Ascending aorta (tissue), 2 donors: ENCODE measurements at places on chromosomes 2 and 18. TPM values are rescaled to one million over a fixed set of nuclear protein-coding genes. Genes with fewer than 3 reads are reported as not detected.

The SLC11A1 gene
- total RNA-seq: 16.4 TPM

The HTRA2 gene
- total RNA-seq: 80.1 TPM

The PLEK gene
- total RNA-seq: 1.5 TPM

The LRRC30 gene
- not detected for total RNA-seq

The ATP6V1C2 gene
- 6.0 TPM for total RNA-seq

The PMAIP1 gene
- not detected for total RNA-seq

The SIX3 gene
- not detected for total RNA-seq

- DNase-seq: no peak
These were observed 382.3 kb downstream of the FIGN start for GRCh38 chr2:163353551-163353950.

GRCh38 chr18:44826418-44827259 lies 146.0 kb downstream of the SETBP1 start:
- DNase-seq: peak; percentile 85

DNA sequence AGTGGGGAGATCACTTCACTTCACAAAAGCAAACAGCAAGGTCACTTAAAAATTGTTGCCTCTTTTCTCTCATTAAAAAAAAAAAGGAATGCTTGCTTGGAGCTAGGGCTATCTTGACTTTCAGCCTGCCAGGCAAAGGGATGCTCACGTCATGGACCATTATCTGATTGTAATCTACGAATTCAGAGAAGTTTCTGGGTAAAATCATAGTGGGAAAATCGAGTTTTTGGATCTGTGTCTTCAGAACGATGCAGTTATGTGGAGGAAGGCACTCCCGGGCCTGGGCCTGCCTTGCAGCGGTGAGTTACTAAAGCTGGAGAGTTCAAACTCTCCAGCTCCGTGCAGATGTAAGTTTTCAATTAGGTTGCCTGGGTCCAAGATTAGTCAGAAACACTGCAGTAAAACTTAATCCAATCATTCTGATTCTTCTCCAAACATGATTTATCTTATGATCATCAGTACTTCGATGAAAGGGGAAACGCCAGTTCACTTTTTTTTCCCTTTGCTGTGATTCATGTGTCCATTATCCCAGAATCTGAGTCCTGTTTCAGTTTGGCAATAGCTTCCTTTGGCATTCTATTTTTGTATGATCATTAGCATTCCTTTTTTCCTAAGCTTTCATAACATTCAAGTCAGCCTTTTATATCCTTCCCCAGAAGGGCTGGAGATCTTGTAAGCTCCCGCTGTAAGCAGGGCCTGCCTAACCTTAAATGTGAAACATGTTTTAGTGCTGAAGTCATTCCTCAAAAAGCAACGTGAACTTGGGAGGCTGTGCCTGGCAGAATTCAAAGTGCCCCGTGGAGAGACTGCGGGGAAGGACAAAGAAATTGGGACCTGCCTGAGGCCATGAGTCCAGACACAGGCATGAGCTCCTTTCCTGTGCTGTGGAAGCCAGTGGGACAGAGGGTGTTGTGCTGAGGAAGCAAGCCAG lies 119.3 kb upstream of the TWIST2 start:
- peak; percentile 46 for DNase-seq

GRCh38 chr2:168346725-168347477 lies 99.5 kb upstream of the STK39 start:
- DNase-seq: no peak

DNA sequence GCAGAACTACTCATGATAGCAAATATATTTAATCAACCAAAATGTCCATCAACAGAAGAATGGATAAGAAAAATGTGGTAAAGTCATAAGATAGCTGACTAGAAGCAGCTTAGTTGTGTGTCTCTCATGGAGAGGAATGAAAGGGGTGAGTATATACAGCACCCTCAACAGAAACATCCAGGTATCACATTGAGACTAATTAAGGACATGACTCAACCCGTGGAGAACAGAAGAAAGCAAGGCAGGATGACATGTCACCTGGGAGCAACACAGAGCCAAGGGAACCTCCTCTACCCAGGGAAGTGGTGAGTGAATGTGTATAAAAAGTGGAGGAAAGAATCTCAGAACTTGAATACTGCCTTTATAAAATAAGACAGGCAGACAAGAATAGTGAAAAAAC lies 1695.0 kb upstream of the CELF4 start:
- DNase-seq: no peak

GRCh38 chr2:67836866-67837265 lies 225.9 kb downstream of the C1D start:
- no peak for DNase-seq

GRCh38 chr2:18276583-18277075 lies 283.8 kb downstream of the RDH14 start:
- DNase-seq: no peak

GRCh38 chr2:240412211-240412861 lies 23.1 kb upstream of the GPC1 start:
- no peak for DNase-seq

- DNase-seq: no peak
These were observed 113.9 kb downstream of the MYO1B start for GRCh38 chr2:191359133-191359532.

DNA sequence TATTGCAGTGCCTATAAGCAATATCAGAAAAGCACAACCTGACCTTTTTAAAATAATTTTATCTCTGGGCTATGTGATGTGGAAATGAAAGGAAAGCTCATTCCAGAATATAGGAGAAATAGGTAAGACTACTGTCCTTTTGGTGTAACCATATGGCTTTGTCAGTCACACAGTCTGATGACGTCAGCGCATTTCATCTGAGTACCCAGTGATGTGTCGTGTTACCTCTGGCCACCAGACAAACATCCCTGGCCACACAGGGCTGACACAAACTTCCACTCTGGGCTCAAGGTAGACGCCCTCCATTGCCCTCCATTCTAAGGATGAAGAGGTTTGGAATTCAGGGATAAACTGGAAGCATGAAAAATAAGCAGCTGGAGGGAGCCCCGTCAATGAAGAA lies 506.7 kb downstream of the CMPK2 start:
- no peak for DNase-seq

DNA sequence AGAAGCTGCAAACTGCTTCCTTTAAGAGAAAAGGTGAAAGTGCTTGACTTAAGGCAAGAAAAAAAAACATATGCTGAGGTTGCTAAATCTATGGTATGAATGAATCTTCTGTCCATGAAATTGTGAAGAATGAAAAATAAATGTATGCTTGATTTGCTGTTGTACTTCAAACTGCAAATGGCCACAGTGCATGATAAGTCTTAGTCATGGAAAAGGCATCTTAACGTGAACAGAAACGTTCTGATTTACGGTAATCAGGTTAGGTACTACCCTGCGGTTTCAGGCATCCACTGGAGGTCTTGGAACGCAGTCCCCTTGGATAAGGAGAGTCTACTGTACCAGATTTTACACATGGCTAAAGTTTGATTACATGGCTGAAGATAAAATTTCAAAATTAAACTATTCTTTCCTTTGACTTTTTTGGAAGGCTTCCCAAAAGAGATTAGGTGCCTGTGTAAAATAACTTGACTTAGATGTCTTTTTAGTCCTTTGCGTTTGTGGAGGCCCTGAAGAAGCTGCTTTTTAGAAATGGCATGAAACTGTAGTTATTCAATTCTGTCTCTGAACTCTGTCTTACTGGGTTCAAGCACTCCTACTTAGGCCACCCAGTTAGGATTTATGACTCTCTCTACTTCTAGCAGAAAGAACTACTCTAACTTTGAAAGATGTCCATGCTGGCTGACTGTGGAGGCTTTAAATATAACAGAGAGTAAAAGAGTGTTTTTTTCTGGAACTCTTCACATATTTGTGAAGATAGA lies 35.9 kb upstream of the SCN9A start:
- DNase-seq: no peak

DNA sequence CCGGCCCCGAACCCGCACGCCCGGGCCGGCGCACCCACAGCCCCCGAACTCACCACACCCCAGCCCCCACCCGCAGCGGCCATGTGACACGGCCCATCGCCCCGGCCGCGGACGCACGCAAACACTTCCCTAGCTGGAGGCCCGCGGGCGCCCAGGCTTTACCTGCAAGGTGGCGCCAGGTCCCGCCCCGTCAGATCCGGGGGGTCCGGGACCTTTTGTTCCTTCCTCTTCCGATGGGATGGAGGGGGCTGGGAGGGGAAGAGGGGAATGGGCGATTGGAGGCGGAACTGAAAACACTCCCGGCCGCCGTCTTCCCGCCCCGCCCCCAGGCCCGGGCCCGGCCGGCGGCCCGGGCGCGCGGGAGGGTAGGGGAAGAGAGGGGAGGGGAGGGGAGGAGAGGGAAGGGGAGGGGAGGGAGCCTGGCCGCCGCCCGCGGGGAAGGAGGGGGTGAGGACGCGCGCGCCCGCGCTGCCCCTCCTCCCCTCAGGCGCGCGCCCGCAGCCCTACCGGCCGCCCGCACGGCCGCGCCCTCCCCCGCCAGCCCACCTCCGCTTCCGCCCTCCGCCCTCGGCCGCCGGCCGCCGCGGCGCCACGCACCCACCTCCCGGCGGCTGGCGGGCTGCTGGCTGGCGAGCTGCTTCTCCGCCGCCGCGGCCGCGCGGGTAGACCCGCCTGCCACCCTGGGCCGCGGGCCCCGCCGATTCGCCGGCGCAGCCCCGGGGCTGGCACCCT lies at the start of gene SMAD2:
SMAD2 (minus strand) TSS at position 461 of the 732 bp plus-strand sequence. CDS start 33,903 bp downstream, outside the sequence.
- peak; percentile 47 for DNase-seq

GRCh38 chr2:108956375-108956774 lies 32.6 kb downstream of the EDAR start:
- DNase-seq: no peak

GRCh38 chr18:76275727-76276313 lies 219.2 kb downstream of the ZNF516 start:
- no peak for DNase-seq

DNA sequence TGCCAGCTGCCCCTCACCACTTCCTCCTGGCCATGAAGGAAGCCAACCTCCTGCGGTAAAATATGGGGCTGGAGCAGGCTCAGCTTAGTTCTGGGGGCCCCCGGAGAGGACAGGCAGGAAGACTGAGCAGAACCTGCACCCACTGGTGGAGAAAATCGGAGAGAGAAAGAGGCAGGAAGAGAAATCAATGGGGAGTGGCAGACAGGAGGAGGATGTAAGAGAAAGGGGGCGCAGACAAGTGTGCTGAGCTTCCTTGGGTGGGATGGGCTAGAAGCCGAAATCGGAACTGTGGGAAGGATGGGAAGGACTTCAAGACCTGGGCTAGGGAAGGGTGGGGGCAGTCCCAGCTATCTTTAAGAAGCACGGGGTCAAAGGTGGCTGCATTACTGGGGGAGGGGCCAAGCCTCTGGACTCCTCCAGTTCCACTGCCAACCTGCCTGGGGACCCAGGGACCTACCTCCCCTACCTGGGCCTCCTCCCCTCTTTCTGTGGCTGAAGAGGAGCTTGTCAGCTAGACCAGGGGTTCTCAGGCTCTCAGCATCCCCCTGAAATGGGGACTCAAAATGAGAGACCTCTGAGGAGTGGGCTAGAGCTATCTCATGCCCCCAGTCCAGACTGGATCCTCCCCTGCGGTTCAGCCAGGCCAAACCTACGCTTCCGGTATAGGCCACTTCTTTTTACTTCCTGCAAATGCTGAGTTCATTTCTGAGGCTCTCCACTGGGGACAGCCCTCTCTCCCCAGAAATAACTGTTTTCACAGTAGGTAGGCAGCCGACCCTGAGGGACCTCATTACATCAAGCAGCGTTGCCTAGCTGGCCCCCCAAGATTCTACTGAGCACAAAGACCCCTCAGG lies 33.6 kb upstream of the B3GNT7 start:
- peak; percentile 59 for DNase-seq

- no peak for DNase-seq
These were observed 13.5 kb upstream of the DOK6 start for GRCh38 chr18:69387186-69387585.

DNA sequence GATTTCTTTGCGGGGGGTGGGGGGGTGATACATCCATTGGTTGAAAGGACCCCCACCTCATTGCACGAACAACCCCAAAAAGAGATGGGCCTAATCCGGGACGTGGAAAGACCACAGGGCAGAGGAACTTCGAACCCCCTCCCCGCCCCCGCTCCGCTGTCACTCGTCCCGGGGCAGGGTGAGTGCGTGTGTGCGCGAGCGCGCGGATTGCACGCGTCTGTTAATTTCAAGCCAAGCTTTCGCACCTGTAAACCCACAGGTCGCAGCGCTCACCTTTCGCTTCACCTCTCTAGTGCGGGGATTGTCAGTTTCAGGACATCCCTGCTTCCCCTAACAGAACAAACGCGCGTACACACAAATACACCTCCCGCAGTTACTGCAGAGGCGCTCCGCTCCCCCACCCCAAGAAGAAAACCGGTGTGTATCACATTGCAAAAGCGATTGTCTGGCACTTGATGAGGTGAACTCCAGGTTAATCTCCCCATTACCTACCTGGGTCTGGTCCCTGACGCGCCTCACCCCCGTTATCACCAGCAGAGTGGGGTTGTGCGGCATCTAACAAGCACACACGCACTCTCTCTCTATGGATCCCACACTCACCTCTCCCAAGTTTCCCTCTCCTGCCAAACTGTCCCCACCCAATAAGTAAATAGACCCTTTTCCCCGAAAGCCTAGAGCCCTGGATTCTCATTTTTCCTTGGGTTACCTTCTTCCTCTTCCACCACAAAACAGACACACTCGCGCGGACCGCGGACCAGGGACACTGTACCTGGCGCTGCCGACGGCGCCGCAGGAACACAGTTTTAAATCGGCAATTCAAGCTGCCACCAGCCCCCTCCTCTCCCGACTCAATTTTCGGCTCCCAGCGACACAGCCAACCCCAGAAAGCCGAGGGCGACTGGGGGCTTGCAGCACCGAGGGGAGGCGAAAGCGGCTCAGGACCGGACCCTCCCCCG lies 1.0 kb downstream of the CYP26B1 start:
- peak; percentile 62 for DNase-seq

- DNase-seq: no peak
These were observed 105.4 kb upstream of the SPRED2 start for GRCh38 chr2:65537651-65538385.

- DNase-seq: no peak
These were observed 115.2 kb downstream of the OSBPL6 start for GRCh38 chr2:178309541-178309940.

- no peak for DNase-seq
These were observed 782 bp downstream of the COL6A3 start for GRCh38 chr2:237412988-237413776.

- DNase-seq: no peak
These were observed 32.4 kb downstream of the TEX51 start for GRCh38 chr2:126930970-126931590.

- no peak for DNase-seq
These were observed 137.6 kb downstream of the CERS6 start for GRCh38 chr2:168593713-168594112.

GRCh38 chr2:64635976-64636911 lies 17.5 kb downstream of the SERTAD2 start:
- DNase-seq: no peak

DNA sequence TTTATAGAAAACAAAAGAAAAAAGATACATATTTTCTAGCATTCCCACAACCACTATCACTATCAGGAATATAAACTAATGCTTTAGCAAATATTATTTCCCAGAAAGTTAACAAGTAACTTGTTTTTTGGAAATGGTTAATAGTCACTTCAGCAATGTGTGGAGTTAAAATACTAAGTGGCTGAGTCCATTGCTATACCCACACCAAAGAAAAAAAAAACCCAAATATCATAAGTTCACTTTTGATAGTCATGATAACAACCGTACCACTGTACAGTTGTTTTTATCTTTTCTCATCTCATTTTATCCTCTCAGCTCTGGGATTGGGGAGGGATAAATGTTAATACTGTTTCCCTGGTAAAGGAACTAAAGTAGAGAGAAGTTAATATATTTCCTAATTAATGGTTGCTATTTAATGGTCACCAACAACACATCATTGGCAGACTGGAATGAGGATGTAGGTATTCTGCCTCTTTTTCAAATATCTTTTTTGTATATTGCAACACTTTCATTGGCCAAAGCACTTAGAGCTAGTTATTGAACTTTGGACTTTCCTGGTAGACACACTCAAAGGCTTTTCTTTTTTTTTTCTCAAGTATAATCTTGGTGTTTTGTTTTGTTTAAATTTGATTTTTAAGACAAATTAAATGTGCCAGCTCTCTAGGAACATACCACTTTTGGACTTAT lies 18.4 kb upstream of the KANSL1L start:
- no peak for DNase-seq
